Stimulated activated CD8-positive, alpha-beta memory T cell treated with anti-CD3 and anti-CD28 coated beads, Interleukin-2, amount 100 ng/mL, for 1 hour (primary cell): ENCODE measurements at places on chromosomes 11 and 22.

DNA sequence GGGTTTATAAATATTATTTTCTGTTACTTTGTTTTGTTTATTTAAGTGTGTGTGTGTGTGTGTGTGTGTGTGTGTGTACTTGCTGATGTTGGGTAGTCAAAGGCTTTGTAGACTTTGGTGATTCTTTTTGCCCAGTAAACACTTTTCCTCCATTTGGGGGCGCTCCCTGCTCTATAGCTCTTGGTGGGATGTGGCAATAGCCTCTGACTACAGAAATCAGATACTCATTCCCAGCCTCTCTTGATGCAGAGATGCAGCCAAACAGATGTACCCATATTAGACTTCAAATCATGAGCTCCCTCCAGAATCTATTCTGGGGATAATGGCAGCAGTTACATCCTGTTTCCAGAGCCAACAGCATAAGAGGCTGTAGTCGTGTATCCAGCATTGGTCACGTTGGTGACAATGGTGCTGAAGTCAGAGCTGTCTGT, 33.4 kb upstream of the APOL5 start:
- no peak for DNase-seq

GRCh38 chr11:111454561-111455192, 57.5 kb downstream of the BTG4 start:
- DNase-seq: peak; percentile 24

DNA sequence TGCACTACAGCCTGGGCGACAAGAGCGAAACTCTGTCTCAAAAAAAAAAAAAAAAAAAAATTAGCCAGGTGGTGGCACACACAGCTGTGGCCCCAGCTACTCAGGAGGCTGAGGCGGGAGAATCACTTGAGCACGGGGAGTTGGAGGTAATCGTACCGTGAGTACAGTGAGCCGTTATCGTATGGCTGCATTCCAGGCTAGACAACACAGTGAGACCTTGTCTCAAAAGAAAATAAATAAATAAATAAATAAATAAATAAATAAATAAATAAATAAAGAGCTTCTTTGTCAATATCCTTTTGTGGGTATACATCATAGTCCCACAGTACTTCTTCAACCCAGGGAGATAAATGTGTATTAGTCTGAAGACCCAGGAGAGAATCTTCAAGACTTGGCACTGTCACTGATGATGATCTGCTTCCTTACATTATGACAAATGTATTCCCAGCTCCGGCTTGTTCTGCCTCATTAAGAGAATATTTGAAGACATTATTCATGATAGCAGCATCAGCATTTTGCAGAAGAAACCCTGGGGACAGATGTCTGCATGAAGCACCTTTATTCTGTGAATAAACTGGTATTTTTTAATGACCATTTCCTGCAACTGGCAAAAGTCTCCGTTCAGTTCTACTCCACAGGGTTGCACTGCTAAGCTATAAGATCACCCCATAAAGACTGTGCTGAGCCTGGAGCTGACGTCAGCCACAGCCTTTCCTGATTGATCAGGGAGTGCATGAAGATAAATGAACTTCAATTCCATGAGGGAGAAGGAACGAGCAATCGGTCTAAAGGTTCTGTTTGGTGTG, 1.6 kb upstream of the ACY3 start:
- no peak for DNase-seq

GRCh38 chr11:95884376-95884775, 39.5 kb downstream of the MTMR2 start:
- no peak for DNase-seq

- no peak for DNase-seq
Observed at GRCh38 chr11:126744699-126745098, 255.9 kb downstream of the KIRREL3 start.

GRCh38 chr11:2204361-2205213, 33.0 kb upstream of the TH start:
- no peak for DNase-seq

GRCh38 chr11:1199751-1200610, 22.9 kb upstream of the MUC5B start:
- no peak for DNase-seq

GRCh38 chr11:95014184-95014821, 10.8 kb upstream of the KDM4E start:
- no peak for DNase-seq

DNA sequence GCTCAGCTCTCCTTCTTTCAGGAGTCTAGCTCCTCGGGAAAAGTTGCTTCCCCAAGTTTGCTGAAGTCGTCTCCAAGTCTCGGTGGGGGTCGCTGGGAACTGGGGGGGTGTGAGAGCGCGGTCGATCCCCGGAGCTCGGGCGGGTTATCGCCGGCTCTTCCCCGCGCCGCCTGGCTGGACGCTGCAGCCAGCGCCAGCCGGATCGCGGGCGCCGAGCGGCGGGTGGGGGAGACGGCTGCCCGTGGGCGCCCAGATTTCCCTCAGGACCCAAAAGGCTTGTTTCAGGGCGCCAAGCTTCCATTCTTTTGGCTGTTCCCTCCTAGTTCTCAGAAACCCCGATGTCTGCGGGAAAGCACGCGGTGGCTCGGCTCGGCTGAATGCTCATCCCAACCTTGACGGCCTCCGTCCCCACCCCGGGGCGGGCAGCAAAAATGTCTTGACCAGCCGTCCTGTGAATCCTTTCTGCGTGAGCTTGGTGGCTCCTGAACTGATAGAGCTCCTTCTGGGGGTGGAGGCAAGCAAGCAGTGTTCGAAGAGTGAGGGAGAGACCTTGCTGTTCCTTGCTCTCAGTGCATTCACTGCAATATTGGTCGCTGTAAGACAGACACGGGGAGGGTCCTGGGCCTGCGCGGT, 1.7 kb downstream of the ZBTB16 start:
- no peak for DNase-seq

GRCh38 chr11:85089654-85090053, 537.5 kb downstream of the DLG2 start:
- no peak for DNase-seq

DNA sequence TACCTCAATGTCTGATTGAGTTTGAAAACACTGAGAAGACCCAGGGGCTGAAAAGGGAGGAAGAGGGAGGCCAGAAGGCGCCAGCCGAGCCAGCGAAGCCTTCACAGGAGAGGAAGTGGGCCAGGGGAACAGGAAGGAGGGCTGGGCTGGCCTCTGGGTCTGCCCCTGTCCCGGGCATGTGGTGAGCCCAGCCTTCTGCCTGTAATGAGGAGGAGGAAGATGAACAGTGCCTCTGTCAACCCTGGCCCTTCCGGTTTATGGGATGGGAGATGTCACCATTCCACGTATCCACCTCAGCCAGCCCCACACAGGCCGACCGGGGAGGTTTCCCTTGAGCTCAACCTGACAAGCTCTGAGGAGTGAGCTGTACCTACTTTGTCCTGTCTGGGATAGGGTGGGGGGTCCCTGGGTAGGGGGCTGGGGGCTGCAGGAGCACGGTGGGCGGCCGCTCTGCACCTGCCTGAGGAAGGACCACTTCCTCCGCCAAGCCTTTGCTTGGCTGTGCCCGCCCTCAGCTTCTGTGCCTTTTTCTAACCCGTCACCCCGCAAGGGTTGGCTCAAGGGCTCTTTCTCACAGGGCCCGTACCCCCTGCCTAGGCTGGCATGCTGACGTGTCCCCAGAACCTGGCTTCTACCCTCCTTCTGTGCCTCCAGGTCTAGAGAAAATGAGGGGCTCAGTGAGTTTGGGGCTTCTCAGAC, 2.0 kb downstream of the PARVG start:
- no peak for DNase-seq

DNA sequence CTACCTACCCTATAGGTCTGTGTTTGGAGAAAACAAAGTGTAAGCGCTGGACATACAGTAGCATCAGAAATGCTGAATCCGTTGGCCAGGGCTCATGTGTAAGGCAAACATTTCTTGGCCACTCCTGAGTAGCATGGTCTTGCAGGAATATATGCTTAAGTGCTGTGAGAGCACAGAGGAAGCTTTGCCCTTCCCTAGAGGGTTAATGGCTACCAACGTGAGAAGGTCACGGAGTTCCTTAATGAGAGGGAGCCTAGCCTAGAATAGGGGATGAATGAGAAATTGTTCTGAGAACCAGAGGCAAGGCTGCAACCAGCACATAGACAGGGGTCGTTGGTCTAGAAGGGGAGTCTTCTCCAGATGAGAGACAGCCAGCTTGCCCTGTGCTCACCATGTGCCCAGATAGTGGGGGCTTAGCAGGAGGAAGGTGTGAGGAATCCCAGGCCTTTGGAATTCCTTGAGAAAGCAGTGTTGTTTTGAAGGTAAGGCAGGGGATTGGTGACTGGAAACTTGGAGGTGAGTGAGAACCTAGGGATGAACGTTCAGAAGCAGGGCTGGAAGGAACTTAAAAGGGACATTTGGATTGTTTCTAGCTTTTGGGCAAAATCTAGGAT, 29.5 kb downstream of the RCOR2 start:
- DNase-seq: no peak

- no peak for DNase-seq
Observed at GRCh38 chr11:78248191-78248590, 59.5 kb downstream of the USP35 start.

DNA sequence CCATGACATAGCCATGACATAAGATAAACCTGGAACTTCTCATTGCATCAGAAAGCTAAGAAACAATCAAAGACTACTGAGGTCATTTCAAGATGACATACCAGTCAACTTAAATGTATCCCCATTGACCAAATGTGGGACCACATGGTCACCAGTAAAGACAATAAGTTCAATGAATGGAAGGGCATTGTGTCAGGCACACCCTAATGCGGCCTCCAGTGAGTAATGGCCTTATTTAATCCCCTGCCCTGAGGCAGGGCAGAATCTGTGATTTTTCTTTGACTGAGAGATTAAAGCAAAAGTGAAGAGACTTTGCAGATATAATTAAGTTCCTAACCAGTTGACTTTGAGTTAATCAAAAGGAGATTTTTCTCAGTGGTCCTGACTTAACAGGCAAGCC, 17.3 kb upstream of the SYT8 start:
- DNase-seq: no peak

DNA sequence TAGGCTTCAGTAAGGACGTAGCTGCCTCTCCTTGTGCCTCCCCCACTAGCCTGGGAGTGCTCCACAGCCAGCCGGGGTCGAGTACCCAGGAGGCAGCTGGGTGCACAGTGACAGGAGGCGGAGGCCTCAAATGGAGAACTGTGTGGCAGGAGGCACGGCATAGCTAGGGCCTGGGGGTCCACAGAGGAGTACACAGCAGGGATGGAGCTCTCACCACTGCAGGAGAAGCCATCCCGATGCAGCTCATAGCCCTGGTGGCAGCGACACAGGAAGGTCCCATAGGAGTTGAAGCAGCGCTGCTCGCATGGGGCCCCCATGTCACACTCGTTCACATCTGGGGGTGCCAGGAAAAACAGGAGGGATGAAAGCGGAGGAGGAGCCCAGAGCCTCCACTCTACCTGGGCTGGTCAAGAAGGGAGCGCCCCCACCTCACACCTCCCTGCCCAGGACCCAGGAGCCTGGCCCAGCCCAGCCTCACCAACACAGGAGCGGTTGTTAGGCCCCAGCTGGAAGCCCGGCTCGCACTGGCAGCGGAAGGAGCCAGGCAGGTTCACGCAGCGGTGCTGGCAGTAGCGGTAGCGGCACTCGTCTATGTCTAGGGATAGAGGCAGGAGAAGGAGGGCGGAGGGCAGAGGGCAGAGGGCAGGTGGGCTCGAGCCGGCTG, 2.8 kb downstream of the EFEMP2 start:
- no peak for DNase-seq

DNA sequence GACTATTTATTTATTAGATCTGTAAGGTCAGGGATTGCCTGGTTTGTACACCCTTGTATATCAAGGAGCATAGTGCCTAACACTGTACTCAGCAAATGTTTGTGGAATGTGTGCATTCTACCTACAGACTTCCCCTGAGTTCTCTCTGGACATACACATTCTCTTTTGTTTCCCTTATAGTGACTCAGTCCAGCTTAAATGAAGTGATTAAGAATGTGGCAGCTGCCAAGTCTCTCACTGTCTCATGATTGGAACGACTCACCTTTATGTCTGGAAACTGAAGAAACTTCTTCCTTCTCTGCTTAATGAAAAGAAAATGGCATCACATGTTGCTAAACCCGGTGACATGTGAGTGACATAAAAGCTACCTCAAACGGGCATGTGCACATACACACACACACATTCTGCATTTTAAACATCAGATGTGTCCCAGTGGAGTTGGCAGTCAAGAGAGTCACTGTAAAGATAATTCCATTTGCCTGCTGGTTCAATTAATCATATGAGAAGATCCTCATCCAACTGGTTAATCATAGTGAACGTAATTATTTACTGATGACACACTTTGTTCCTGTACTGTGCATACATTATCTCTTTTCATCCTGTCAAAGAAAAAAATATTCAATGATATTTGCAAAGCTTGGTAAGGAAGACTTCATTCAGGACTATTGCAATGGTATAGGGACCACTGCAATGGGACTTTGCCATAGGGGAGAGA, 42.8 kb downstream of the GLYAT start:
- no peak for DNase-seq

DNA sequence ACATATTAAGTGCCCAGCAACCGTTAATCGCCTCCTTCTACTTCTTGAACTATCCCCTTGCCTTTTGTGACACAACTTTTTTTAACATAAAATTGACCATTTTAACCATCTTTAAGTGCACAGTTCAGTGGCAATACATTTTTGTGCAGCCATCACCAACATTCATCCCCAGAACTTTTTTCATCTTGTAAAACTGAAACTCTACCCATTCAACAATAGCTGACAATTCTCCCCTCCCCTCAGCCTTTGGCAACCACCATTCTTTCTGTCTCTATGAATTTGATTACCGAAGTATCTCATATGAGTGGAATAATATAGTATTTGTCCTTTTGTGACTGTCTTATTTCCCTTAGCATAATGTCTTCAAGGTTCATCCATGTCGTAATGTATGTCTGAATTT, 66.0 kb downstream of the MICAL2 start:
- no peak for DNase-seq

- DNase-seq: no peak
Observed at GRCh38 chr22:31952472-31952871, 8.1 kb downstream of the YWHAH start.

GRCh38 chr11:34114471-34114870, 9.0 kb downstream of the NAT10 start:
- DNase-seq: no peak

DNA sequence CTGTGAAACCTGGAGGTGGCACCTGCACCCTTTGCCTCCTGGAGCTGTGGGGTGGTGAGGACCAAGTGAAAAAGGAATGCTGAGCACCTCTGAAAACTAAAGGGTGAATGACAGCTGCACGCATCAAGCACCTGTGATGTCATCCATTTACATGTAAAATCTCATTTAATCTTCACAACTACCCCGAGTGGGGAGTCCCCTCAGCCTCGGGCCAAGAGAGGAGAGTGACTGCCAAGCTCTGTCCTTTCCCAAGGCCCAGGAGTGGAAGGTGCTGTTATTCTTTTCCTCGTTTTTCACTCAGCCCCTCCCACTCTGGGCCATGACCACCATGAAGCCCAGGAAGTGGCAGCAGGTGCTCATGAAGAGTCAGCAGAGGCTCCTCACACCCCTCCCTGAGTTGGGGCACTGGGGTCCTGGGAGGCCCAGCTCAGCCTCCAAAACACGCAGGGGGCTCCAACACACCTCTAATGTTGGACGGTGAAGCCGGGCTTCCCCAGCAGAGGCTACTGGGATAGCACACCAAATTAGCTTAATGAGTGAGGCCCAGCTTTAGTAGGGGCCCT, 35.7 kb downstream of the NECTIN1 start:
- DNase-seq: no peak
